Suppressor macrophage treated with lipopolysaccharide for 1 hour (primary cell): ENCODE measurements at places on chromosomes 6 and 20.

DNA sequence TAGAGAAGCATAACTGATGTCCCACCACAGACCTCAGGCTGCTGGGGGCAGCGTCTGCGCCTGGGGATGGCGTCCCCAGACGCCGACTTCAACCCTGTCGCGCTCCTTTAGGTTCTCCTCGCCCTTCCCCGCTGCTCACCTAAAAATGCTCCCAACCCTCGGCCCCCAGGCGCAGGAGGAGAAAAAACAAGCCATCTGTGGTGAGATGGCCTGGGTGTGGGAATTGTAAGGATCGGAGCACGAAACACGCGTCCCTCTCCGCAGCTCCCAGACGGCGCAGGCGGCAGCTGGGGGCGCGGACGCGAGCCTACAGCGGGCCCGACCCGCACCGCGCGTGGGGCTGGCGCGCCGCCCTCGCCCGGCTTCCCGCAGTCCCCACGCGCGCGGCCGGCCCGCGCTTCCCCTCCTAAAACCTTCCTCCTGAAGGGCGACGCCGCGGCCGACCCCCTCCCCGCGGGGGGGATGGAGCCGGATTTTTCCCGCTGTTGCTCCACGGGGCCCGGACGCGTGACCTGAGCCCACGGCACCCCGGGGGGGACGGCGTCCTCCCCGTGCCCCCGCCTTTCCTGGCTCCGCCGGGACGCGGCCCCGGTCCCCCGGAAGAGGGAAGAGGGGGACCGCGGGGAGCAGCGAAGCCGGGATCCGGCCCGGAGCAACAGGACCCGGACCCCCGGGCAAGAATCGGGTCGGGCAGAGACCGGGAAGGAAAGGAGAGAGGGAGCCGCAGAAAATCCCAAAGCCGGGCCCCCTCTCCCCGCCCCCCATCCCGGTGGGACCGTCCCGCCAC lies 611 bp downstream of the EPB41L2 start:
- peak; percentile 28 for DNase-seq

DNA sequence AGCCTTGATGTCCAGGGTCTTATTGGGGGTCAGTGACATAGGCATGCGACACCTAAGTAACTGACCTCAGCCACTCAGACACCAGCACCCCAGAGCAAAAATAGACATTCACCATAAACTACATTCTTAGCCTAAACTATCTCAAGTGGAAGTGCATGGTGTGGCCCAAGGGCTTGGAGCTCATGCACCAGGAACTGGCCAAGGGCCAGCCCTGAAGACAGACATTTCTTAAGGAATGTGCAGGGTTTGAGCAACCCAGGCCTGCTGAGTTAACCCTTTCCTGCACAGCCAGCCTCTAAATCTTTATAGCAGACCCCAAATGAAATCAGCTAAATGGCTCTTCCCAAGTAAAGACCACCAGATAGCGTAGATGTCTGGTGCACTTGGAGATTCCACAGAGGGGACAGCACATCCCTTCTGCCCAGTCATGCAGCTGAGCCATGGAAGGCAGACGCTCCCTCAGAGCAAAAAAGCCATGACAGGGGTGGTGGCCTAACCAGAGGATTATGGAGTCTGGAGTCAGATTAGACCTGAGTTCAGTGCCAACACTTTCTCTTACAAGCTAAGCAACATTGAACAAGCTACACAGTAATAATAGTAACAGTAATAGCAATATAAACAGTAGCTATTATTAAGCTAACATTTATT lies 222.6 kb downstream of the ZMYND8 start:
- DNase-seq, result no peak

- DNase-seq, result peak; percentile 57
Measured at GRCh38 chr6:36650848-36651478, 27.6 kb upstream of the CDKN1A start.

GRCh38 chr6:53439556-53439955 lies 90.8 kb upstream of the ELOVL5 start:
- no peak for DNase-seq

- DNase-seq, result peak; percentile 85
Measured at GRCh38 chr6:137853569-137854213, 13.4 kb upstream of the TNFAIP3 start.
